ENCODE measurements at places on chromosomes 1 and 21.

- DNase-seq, result no peak
Measured at GRCh38 chr1:38190983-38191382, 144.4 kb upstream of the POU3F1 start.

GRCh38 chr1:53145942-53146708 lies 3.7 kb upstream of the SLC1A7 start:
- no peak for DNase-seq

- DNase-seq, result no peak
Measured at GRCh38 chr21:45763506-45763905, 120.0 kb downstream of the PCBP3 start.

- DNase-seq, result no peak
Measured at GRCh38 chr21:35208810-35209517, 159.9 kb upstream of the RUNX1 start.

DNA sequence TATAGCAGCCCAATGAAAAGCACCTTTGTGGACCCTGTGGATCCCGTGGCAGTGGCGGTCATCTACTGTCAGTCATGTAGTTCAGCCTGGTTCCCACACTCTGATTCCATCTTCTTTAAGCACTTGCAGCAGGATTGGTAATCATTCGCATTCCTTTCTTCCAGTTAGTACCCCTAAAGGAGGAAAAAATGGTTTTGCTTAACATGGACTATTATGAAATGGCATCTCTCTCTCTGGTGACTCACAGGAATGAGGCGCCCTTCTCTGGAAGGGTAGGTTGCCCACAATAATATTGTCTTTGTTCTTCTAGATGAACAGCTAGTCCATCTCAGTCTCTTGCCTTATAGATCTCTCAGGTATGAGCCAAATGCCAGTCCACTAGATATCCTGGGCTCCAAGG lies 127.9 kb upstream of the MROH9 start:
- no peak for DNase-seq

- no peak for DNase-seq
Measured at GRCh38 chr1:3491291-3492246, 37.1 kb downstream of the ARHGEF16 start.

DNA sequence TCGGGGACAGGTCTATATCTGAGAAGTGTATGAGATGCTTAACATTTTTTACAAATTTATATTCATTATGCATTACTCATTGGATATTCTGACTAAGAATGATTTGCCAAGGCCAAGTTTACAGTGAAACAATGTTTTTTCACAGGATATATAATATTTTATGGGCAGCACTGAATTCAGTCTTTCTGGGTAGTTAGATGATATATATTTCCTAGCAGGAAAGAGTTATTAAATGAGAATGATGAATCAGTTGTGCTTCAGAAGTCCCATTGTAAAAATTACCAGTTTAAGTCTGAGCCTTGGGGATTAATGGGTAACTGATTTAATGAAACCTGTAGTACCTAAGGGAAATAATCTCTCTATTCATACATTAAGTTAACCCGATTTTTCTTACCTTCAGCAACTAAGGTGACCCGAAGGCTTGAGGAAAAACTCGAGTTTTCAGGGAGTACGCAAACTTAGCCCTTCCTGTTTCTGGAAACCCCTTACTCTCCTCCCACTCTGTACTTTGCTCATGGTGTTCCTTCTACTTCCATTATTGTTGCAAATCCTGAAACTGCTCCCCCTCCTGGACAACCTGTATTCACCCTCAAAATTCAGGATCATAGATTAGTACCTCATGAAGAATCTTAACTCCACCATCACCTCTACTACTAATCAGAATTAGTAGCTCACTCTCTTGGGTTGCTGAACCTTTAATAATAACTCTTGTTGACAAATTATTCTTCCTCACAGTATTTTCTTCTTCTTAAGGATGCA lies 135.1 kb downstream of the AK5 start:
- no peak for DNase-seq

- DNase-seq, result no peak
Measured at GRCh38 chr1:170620164-170620563, 43.8 kb upstream of the PRRX1 start.

DNA sequence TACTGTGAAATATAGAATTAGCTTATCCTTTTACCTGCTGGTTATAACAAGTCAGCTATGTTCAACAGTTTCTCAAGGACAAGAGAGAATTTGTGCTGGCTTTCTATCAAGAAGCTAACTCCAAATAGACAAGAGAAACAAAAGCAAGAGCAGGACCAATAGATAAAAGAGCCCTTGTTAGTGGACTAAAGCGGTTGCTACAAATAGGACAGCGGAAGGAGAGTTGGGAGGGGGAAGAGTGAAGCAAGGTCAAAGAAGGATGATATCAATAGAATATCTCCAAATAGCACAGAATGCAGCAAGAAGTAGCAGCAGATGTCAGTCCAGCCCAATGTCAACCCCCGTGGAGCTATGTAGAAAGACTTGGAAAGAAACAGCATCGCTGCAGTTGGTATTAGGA lies 53.0 kb upstream of the AKT3 start:
- DNase-seq, result no peak

DNA sequence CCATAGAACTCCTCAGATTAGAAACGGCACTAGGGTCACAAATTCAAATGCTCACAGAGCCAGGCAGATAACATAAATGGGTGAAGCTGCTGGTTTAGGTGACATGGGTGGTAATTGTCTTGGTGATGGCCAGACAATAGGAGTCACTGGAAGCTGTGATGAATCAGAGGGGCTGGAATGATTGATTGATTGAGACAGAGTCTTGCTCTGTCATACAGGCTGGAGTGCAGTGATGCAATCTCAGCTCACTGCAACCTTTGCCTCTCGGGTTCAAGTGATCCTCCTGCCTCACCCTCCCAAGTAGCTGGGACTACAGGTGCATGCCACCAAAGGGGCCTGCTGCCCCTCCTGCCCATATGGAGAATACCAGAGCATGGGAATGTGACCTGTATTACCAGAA lies 63.0 kb downstream of the HIVEP3 start:
- no peak for DNase-seq

DNA sequence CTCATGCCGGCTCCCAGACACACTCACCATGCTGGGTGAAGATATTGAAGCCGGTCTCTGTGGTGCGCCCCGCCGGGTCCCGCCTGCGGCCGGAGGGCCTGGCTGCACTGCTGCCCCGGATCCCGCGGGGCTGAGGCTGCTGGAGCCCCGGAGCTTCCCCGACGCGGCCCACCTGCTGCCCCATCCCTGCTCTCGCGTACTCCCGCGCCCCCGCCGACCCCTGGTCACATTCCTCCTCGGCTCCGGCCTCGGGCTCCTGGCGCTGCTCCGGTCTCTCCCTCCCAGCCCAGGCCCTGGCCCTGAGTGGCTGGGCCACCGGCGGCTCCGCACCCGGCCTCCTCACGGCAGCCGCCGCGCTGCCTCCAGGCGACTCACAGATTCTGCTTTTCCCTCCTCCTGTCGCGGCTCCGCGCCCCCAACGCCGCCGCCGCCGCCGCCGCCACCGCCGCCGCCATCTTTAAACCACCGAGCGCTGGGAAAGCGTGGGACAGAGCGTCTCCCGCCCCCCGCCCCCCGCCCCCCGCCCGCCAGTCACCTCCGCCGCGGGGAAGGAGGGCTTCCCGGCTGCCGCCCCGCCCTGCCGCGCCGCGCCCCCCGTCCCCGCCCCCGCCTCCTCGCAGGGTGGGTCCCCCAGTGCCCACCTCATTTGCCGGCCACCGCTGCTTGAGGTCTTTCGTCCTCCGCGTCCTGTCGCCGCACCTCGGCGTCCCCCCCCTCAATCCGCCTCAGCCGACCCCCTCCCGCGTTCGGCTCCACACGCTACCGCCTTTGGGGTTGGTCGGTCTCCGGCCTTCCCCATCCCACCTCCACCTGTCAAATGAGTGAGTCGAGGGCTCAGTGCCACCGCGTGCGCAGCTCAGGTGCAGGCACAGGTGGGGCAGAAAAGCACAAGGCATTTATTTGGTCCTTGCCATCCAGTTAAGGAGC lies at the start of gene ABL2:
Gene ABL2, minus strand, starts transcription at position 464 of the 927 bp plus-strand sequence. Its CDS starts 280 bp downstream, at position 184.
- peak; percentile 22 for DNase-seq

DNA sequence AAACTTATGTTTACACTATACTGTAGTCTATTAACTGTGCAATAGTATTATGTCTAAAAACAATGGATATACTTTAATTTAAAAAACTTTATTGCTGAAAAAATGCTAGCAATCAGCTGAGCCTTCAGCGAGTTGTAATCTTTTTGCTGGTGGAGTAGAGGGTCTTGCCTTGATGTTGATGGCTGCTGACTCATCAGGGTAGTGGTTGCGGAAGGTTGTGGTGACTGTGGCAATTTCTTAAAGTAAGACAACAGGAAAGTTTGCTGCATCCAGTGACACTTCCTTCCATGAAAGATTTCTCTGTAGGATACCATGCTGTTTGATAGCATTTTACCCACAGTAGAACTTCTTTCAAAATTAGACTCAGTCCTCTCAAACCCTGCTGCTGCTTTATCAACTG lies 234.7 kb upstream of the CSF3R start:
- DNase-seq, result no peak
